ENCODE measurements at places on chromosomes 12 and 14. TPM values are rescaled to one million over a fixed set of nuclear protein-coding genes. Genes with fewer than 3 reads are reported as not detected.
A peak's percentile ranks its signal among the peaks of the same experiment; 100 is the strongest.

DNA sequence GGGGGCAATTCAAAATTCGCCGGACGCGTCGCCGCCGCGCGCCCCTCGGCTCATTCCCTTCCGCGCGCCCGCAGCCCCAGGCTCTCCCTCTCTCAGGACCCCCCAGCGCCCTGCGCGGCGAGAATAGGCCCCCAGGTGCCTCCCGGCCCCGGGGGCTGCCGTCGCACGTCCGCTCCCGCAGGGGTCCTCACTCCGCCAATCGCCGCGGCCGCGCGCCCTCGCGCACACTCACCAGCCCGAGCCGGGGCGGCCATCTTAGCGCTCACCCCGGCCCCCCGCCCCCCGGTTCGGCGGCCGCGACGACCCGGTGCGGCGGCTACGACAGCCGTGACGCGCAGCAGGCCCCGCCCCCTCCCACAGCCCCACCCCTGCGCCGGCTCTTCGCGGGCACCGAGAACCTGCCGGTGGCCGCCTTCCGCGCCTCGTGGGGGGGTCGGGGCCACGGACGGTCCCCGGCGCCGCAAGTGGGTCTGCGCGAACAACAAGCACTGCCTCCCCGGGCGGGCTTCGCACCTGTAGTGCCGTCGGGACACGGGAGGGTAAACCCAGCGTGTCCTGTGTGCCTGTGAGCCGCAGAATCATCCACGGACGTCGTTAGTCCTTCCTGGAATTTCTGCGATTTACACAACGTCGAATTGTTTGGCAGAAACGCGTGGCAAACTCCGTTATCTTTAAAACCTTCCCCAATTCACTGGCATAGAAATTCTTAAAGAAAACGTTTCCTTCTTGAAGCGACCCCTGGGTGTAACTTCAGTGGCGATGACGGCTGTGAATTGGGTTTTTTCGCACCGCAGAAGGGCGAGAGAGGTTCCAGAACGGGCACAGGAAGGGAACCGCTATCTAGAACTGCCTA is 2.5 kb downstream of the USP44 start:
- peak; percentile 66 for DNase-seq

GRCh38 chr12:108689314-108690190 is 41.8 kb downstream of the CORO1C start:
- no peak for DNase-seq

Gene CACNA2D4
- polyA plus RNA-seq: 14.1 TPM

- no peak for DNase-seq
Observed at GRCh38 chr14:51180577-51180976, 59.5 kb upstream of the TMX1 start.

GRCh38 chr14:21268617-21269251 is 508 bp downstream of the HNRNPC start:
- DNase-seq: peak; percentile 55

Gene KRAS
- 31.6 TPM for polyA plus RNA-seq

Gene NKX2-1
- not detected for polyA plus RNA-seq

GRCh38 chr14:80536456-80536855 is 325.2 kb upstream of the DIO2 start:
- no peak for DNase-seq
